Myocyte (in vitro differentiated cells): ENCODE measurements at places on chromosomes 5 and 9. TPM values are rescaled to one million over a fixed set of nuclear protein-coding genes. Genes with fewer than 3 reads are reported as not detected.

DNA sequence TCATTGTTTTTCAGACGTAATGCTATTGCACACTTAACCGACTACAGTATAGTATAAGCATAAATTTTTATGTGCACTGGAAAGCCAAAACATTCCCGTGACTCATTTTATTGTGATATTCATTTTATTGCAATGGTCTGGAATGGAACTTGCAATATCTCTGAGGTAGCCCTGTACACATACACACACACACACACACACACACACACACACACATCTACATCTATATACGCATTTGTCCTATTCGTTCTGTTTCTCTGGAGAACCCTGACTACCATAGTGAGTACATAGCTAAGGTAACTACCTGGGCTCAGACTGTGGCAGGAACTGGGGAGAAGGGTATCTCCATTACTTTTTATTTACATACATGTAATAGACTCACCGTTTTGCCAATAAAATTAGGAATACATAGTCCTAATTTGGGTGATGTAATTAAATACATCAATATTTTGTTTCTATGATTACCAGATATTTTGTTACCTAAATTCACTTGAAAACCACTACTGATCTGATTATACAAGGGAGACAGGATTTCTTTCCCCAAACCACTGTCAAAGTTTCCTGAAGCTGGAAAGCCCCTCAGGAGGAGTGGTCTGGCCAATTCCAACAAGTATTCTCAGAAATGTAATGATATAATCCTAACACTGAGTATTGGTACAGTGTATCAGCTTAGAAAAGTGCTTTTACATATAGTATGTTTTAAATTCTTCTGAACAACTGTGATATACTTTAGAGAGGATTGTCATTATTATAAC lies 74.0 kb upstream of the PLPP1 start:
- no peak for DNase-seq

DNA sequence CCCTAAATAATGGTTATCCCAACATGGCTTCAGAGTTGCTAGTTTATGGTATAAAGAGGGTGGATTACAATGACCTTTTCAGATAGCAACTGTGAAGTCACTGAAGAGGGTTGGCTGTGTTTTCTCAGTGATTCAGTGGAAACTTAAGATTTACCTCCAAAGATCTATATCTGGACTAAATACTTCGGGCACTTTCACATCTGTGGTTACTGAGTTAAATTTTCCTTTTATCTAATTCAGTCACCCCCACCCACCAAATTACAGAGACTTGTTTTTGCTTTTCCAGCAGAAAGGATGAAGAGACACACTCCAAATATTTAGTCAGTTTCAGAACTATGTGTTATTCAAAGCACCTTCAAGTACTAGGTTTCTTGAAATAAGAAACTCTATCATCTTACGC lies 573.2 kb downstream of the CCDC171 start:
- DNase-seq: no peak

- no peak for DNase-seq
These were observed 34.3 kb downstream of the S1PR3 start for GRCh38 chr9:89025553-89025952.

DNA sequence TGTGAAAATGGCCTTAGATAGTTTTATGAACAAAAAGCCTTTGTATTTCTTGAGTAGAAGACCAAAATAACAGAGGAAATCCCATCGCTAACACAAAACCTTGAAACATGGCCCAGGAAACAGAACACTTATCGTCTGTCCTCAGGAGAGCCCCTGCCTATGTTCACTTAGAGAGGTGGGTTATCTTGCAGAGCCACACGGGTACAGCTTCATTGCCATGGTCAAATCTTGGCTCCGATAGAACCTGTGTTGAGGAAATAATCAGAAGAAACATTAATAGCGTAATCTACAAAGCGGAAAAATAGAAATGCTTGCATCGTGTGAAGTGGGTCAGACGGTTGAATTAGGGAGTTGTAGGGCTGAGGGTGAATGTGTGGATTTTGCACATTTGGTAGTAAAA lies 216.1 kb downstream of the MAST4 start:
- DNase-seq: no peak

DNA sequence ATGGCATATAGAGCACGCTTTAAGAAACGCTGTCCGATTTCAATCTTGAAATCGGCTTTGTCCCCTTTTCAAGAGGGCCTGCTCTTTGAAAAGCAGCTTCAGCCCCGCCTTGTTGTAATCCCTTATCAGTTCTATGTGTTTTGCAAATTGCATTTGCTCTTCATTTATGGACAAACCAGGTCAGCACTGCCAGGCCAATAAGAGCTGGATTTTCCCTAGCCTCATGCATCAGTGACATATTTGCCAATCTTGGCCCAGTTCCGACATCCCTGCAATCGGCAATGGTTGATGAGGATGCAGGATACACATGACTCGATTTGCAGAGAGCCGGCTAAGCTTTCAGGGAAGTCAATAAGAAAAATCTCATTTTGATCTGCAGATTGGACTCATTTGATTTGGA lies 529.1 kb upstream of the CLINT1 start:
- DNase-seq: no peak

The PSD2 gene
- 0.05 TPM in 1 of 2 replicates, not detected in the other for total RNA-seq

The TICAM2 gene
- total RNA-seq: 1.2 and 4.0 TPM in 2 replicates

The ZNF483 gene
- 1.2 TPM in 2 replicates for total RNA-seq

The GMCL2 gene
- total RNA-seq: not detected in 2 replicates
